ENCODE measurements at places on chromosomes 5 and 9.

DNA sequence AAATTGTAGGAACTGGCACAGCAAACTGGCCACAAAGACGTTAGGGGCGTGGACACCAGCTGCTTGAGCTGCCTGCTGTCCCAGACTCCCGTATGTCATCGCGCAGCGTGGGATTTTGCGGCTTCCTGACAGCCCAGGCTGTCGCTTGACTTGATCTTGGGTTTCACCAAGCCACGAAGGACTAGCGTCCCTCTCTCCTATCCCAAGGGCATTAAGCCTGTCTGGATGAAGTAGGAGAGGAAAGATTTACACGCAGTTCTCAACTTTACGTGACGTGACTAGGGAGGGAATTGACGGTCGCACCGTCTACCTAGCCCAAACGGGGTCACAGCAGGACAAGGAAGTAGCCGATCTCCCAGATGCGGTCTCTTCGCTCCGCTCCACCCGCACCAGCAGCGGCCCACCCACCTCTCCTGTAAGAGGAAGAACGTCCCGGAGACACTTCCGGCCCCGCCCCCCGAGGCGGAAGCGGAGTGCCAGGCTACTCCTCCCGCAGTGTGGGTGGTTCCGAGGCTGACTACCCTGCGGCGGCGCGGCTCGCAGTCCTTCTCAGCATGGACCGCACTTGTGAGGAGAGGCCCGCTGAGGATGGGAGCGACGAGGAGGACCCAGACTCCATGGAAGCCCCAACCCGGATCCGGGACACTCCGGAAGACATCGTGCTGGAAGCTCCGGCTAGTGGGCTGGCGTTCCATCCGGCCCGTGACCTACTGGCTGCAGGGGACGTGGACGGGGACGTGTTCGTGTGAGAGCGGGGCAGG, at the start of gene WDR55:
WDR55 (plus strand) TSS at position 546 of the 761 bp plus-strand sequence; CDS start at position 555, 9 bp downstream.
- peak; percentile 70 for DNase-seq

DNA sequence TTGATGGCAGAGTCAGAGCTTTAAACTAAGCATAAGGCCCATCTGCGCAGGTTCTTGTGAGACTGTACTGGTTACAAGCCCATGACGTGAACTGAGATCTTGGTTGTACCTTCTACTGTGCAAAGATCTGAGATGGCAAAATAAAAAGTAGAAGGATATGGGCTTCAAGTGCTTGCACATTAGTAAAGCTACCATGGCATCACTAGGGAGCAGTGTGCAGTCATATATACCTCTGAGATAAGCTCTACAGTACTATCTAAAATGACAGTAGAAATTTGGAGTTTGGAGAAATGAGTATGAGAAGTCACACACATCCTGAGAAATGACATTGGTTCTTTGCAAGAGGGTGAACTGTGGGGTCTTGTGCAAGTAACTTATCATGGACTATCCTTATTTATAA, 408.2 kb upstream of the PRR16 start:
- DNase-seq = peak; percentile 21

- DNase-seq = no peak
Measured at GRCh38 chr9:74284581-74285450, 212.3 kb upstream of the RORB start.

GRCh38 chr5:149936044-149936699, 8.4 kb downstream of the PDE6A start:
- DNase-seq = no peak

DNA sequence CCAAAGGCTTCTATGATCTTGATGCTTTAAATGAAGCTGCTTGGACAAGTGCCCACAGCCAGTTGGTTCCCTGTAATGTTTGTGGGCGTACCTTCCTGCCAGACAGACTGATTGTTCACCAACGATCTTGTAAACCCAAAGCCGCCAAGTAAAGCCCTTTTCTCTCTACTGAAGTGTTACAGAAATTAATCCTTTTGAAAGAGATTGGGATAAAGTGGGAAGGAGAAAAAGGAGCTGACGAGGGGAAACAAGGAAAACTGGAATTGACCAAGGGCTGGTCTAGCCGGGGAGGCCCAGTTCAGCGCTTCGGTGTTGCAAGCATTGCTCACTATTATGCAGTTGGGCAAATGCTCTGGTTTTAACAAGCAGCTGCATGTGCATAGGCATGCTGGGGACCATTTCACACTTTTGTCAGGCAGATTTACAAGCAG, 53.2 kb downstream of the ZNF474 start:
- DNase-seq = peak; percentile 52

DNA sequence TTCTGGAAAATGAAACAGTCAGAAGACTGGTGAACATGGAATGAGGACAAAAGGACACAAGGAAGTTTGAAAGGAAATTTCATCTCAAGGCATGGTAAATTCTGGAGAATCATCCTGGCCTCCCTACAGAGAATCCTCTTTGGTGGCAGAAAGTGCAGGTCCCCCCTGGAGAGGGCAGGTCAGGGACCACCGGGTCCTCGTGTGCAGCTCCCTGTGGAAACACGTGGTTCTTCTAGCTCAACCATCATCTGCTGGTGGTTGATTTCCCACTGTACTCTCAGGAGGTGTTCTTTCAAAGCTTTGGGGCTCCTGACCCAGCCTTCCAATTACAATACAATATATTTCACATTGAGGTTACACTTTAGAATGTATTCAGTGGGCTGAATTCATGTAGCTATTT, 2.6 kb upstream of the GTF3C5 start:
- DNase-seq = no peak

GRCh38 chr9:81377921-81378320, 311.4 kb downstream of the TLE1 start:
- no peak for DNase-seq

DNA sequence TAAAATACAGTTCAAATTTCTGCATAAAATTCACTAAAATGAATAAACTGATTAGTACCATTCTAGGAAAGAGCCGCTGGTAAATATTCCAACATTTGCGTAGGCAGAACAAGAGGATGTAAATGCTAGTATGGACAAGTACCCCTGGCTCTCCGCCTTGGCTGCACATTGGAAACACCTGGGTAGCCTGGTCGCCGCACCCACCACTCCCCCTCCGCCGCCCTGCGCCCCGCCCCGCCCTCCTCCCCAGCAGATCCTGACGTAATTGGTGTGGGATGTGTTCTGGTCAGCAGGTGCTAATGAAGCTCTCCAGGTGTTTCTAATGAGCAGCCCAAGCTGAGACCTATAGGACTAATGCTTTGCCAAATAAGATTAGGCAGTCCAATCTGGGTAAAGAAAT, 225.7 kb downstream of the FRMD3 start:
- DNase-seq = no peak

GRCh38 chr5:176901260-176902101, 2.3 kb upstream of the HK3 start:
- no peak for DNase-seq

DNA sequence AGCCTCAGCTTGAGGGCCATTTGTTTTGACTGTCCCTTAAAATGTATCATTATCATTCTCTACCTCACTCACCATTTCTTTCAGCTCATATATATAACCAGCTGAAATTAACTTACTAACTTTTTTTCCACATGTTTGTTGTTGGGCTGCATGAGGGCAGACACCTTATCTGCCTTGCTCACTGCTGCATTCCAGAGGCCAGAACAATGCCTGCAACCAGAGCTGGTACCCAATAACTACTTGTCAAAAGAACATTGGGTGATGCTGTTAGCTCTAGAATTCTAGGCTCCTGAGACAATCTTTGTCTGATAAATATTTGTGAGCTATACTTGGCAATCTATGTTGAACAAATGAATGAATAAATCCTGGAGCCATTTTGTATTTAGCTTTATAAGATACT, 68.3 kb downstream of the HTR4 start:
- DNase-seq = no peak

GRCh38 chr5:9850456-9850855, 220.3 kb upstream of the TAS2R1 start:
- DNase-seq = no peak

- DNase-seq = no peak
Measured at GRCh38 chr5:177603631-177604030, 3.7 kb downstream of the B4GALT7 start.

DNA sequence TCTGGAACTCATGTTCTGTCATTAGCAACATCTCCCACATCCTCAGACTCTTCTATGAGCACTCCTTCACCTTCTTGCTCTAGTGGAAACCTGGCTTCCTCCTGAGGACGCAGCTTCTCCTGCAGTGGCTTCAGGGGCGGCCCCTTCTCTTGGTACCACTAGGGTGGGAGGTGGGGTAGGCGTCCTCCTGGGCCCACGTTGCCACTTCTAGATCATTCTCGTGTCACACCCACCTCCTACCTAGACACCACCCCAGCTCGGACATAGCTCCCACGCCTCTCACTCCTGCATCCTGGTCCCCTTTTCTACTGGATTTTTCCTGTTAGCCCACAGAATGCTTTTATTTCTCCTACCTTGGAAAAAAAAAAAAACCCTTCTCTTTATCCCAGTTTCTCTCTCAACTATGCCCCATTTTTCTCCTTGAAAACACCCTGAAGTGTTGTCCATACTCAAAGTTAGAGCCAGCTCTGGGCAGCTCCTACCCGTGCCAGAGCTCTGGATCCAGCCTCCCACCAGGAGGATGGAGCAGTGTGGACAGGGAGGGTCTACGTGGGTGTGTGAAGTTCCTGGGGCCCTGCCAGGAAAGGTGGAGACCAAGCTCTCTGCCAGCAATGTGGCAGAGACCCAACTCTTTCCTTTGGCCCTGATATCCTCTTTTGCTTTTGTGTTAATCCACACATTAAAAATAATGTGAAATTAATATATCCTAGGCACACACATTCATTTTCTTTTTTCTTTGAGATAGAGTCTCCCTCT, 179.2 kb downstream of the HSPA4 start:
- DNase-seq = no peak

DNA sequence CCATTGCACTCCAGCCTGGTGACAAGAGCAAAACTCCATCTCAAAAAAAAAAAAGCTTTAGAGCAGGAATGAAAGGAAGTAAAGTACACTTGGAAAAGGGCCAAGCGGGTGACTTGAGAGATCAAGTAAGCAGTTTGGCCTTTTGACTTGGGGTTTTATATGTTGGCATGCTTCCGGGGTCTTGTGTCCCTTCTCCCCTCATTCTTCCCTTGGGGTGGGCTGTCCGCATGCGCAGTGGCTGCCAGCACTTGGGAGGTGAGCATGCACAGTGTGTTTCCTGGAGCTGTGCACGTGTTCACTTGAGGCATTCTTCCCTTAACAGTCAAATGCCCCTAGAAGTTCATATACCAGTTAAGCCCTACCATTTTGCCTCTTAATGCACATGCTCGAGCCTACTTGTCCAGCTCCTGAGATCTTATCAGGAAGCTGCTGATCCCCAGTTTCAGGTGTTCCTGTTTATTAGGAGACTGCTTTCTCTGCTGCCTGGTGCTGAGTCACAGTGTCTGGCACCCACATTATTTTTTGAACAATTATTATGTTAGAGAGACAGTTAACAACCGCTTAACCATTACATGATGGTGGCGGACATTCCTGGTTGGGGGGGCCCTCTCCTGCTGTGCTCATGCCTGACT, 32.6 kb upstream of the PRRC2B start:
- DNase-seq = no peak

GRCh38 chr9:123495731-123496130, 139.7 kb downstream of the CRB2 start:
- no peak for DNase-seq

DNA sequence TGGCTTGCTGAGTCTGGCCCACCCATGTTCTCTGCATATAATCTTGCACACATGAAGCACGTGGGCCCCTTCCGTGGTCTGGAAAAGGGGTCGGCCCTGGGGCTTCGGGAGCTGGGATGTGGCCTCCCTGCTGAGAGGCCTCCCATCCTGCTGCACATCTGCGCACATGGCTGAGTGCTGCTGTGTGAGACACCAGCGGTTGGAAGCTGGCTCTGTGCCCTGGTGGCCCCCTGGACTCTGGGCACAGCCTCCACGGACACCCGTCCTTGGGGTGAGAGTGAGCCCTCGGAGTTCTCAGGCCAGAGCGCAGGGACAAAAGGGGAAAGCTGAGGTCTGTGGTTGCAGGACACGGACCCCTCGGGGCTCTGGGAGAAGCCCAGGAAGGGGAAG, 115.8 kb downstream of the RXRA start:
- no peak for DNase-seq

GRCh38 chr9:87606841-87607521, 109.3 kb downstream of the DAPK1 start:
- DNase-seq = no peak

GRCh38 chr9:106112935-106113334, 418.6 kb downstream of the TMEM38B start:
- DNase-seq = no peak

GRCh38 chr5:2905741-2906140, 154.3 kb upstream of the IRX2 start:
- DNase-seq = no peak

GRCh38 chr9:127770905-127771569, 7.4 kb downstream of the SH2D3C start:
- DNase-seq = peak; percentile 92

DNA sequence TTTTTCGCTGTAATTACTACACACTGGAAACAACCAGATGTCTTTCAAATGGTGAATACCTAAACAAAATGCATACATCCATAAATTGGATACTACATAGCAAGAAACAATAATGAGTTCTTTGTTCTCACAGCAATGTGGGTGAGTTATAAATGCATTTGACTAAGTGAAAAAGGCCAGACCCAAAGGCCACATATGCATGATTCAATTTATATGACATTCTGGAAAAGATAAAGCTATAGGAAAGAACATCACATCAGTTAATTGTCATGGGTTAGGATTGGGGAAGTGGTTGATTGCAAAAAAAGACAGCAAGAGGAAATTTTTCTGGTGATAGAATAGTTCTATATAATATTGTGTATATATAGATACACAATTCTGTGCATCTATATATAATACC, 198.9 kb downstream of the CYLC2 start:
- no peak for DNase-seq

- no peak for DNase-seq
Measured at GRCh38 chr5:151703227-151703626, 16.5 kb upstream of the SPARC start.

GRCh38 chr5:10595672-10596309, 31.9 kb downstream of the ANKRD33B start:
- DNase-seq = peak; percentile 64

DNA sequence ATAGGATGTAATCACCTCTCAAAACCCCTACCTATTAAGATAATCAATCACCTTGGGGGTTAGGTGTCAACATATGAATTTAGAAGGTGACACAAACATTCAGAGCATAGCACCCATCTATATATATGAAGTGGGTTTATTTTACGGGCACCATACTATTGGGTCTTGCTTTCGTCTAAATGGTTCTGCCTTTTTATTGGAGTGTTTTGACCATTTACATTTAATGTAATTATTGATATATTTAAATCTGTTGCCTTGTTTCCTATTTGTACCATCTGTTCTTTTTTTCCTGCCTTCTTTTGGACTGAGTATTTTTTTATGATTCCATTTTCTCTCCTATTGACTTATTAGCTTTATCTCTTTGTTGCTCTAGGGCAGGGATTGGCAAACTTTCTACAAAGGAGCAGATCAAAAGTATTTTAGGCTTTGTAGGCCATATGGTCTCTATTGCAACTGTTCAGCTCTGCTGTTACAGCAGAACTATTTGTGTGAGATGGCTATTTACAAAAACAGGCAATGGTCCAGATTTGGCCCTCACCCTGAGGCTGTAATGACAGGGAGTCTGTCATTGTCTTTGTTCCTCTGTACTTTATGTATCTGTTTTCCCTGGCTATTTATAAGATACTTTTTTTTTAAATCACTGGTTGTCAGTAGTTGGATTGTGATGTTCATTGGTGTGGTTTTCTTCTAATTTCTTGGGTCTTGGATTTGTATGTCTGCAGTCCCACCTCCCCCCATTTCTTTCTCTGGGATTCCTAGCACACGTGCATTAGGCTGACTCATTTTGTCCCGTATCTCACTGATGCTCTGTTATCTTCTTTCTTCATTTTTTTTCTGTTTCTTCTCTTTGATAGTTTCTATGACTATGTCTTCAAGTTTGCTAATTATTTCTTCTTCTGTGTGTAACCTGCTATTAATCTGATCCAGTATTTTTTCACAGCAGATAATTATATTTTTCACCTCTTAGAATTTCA, 127.1 kb downstream of the DAB2IP start:
- DNase-seq = no peak
